Bladder microvascular endothelial cell (primary cell): ENCODE measurements at places on chromosomes 11 and 22. TPM values are rescaled to one million over a fixed set of nuclear protein-coding genes. Genes with fewer than 3 reads are reported as not detected.

The P2RY6 gene
- total RNA-seq, result not detected in 2 replicates

The C11orf42 gene
- not detected in 2 replicates for total RNA-seq

The GDPD4 gene
- total RNA-seq, result not detected in 2 replicates

The OR5B3 gene
- total RNA-seq, result not detected in 2 replicates

The SYCE3 gene
- not detected in 2 replicates for total RNA-seq

The CARD10 gene
- total RNA-seq, result 29.6 and 37.2 TPM in 2 replicates

The CST6 gene
- total RNA-seq, result 0.49 and 1.1 TPM in 2 replicates

The CDC42BPG gene
- total RNA-seq, result 0.16 and 0.25 TPM in 2 replicates

The ARHGAP8 gene
- not detected in 2 replicates for total RNA-seq

The HTR3A gene
- total RNA-seq, result not detected in 2 replicates

The LMO2 gene
- 53.1 and 55.9 TPM in 2 replicates for total RNA-seq

The GNG3 gene
- total RNA-seq, result not detected in 2 replicates
